Neural crest cell (in vitro differentiated cells): ENCODE measurements at places on chromosomes 5 and 9. TPM values are rescaled to one million over a fixed set of nuclear protein-coding genes. Genes with fewer than 3 reads are reported as not detected.

PDE6A gene
- not detected in 2 replicates for total RNA-seq

NUTM2G gene
- not detected in 2 replicates for total RNA-seq

TAF11L9 gene
- total RNA-seq = not detected in 2 replicates

SLC34A1 gene
- total RNA-seq = 0.16 TPM in 1 of 2 replicates, not detected in the other

NSUN2 gene
- total RNA-seq = 75.0 and 76.9 TPM in 2 replicates

DNA sequence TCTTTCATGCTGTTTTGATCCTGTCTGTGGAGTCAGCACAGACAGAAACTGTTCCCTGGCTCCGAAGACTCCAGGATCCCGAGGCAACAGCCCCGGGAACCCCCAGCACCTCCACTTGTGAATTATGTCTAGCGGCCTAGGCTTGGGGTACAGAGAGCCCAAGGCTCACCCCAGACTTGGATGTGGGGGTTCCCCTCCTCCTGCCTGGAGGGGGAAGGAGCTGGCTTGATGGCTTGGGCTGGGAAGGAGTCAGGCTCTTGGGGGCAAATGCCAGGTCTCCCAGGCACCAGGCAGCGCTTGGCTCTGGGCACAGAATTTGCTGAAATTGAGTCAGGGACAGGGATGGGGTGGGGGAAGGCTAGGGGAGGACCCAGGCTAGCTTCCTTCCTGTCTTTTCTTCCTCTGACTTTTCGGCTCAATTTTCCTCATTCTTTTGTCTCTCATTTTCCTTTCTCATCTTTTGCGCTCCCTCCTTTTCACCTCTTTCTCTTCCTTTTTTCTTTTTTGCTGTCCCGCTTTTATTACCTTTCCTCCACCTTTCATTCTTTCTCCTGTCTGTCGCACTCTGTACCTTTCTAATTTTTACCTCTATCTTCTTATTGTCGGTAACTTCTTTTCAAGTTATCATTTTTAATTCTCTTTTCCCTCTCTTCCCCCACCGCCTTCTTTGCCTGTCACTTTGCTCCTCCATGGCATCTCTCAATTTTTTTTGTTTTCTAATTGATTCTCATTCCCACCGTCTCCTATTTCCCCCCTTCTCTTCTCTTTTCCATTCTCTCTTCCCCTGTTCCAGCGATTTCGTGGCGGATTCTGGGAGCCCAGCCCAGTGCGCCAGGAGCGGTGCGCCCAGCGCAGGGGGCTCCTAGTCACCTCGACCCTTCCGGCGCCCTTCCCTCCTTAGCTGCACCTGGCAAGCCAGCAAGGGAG, 10.5 kb downstream of the MSX2 start:
- DNase-seq = no peak

DNA sequence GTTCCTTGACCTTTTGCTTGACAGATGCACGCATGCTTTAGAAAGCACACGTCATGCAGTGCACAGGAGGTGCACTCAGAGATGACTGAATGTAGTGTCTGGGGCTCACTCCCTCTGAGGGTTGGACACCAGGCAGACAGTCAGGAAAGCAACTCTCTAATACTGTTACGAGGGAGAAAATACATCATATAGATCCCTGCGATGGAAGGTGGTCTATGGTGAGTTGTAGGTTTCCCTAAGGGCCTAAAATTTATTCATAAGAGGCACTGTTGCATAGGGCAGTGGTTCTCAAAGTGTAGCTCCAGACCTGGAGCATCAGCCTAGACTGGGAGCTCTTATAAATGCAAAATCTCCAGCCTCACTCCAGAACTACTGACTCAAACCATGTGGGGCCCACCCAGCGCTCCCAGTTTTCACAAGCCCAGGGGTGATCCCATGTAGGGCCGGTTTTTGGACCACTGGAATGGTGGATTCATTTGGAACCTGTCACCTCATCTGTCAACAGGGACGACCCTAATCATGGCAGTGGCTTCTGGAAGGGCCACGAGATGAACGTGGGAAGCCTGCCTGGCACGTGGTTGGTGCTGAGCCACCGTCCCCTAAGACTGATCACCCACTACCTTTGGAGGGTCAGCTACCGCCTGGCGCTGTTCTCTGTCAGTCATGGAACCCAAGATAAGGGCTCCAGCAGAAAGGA, 16.8 kb upstream of the PHF19 start:
- DNase-seq = no peak

DNA sequence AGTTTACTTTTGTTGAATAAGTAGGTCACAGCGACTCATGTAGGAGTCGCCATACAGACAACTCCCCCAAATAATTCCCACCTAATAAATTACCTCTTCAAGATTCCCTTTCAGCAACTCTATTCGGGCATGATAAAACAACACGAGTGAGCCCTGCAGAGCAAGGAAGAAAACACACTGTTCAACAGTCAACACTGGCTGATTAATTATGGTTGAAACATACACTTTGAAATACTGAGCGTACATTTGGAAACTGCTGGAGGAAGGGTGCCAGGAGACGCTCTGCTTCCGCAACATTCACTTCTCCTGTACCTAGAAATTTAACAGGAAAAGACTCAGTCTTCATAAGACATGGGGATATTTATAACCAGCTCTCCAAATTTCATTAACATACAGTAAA, 117.5 kb downstream of the TTC39B start:
- DNase-seq = no peak

GRCh38 chr5:55320571-55320970, 12.8 kb downstream of the MTREX start:
- no peak for DNase-seq
